ENCODE measurements at places on chromosomes 6 and 20. TPM values are rescaled to one million over a fixed set of nuclear protein-coding genes. Genes with fewer than 3 reads are reported as not detected.
A peak's percentile ranks its signal among the peaks of the same experiment; 100 is the strongest.

Gene TMEM170B
- 0.86 TPM for total RNA-seq

Gene ZFP57
- 2.7 TPM for total RNA-seq

DNA sequence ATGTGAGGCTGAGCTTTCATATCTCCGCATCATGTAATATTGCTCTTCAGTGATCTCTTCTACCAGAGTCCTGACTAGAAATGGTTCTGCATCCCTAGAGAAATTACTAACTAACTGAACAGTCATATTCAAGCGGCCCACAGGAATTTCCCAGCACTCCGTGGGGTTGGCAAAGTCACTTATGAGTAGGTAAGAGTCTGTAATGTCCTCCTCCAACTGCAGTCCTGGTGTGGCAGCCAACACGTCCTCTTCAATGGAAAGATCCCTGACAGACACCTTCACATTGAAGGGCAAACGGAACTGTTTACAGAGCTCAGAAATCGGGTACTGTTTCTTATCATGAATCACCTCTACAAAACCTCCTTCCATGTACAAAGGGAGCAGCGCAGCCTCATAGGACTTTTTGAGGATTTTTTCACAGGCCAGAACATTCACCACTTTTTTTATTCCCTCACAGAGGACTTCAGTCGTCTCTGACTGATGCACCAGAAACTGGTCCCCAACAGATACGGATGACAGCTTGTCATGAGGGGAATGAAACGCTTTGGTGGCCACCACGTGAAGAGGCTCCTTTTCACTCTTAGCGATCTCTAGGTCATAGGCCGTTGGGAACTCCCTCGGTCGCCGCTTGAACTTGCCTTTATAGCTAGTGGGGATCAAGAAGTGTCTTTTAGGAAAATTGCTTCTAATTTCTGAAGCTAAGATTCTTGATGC, 87.7 kb downstream of the THEMIS start:
- DNase-seq = no peak

- peak; percentile 46 for DNase-seq
Observed at GRCh38 chr6:138454981-138455706, 44.1 kb downstream of the NHSL1 start.

GRCh38 chr6:130520801-130521200, 155.0 kb downstream of the TMEM200A start:
- no peak for DNase-seq

All from activated T-helper 1 cell treated with anti-CD3 and anti-CD28 coated beads, Interleukin-12 subunit alpha, Interleukin-12 subunit beta, Interleukin-2, Interleukin-4 antibody, amounts not matched to agents 30 ng/mL and 10 ng/mL and 1 ng/mL, durations not matched to agents 14 hours and 24 hours and 36 hours (primary cell).